Stomach (tissue), 19 donors: ENCODE measurements at places on chromosomes 1 and 21.

- DNase-seq = peak; percentile 47
Measured at GRCh38 chr1:243287652-243288051, 31.8 kb downstream of the SDCCAG8 start.

DNA sequence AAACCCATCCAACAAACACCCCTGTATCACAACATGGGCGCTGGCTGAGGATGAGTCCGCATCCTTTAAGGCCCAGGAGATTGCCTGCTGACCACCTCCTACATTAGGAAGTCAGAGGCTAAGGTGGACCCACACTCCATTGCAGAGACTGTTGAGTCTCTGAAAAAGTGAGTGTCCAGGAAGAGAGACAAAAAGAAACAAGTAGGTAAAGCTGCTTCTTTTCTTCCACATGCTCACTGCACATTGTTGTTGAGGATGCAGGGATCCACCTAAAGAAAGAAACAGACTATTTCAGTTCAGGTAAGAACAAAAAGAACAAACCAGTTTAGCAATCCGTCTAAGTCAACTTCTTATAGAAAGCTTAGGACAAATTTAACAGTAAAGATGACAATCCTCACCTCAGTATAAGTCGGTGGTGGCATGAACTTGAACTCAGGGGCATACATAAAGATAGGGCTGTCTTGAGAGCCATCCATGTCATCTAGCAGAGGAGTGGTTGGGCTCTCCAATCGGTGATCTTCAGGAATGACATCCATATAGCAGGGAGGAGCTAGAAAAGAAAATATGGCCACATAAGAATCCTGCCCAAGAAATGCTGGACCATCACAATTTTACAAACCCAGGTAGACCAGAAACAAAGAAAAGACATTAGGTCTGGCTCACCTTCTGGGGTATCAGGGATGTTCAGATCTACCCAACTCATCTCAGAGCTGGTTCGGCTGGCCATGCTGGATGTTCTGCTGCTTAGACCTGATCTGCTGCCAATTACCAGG, 2.6 kb downstream of the TXNIP start:
- peak; percentile 24 for DNase-seq

DNA sequence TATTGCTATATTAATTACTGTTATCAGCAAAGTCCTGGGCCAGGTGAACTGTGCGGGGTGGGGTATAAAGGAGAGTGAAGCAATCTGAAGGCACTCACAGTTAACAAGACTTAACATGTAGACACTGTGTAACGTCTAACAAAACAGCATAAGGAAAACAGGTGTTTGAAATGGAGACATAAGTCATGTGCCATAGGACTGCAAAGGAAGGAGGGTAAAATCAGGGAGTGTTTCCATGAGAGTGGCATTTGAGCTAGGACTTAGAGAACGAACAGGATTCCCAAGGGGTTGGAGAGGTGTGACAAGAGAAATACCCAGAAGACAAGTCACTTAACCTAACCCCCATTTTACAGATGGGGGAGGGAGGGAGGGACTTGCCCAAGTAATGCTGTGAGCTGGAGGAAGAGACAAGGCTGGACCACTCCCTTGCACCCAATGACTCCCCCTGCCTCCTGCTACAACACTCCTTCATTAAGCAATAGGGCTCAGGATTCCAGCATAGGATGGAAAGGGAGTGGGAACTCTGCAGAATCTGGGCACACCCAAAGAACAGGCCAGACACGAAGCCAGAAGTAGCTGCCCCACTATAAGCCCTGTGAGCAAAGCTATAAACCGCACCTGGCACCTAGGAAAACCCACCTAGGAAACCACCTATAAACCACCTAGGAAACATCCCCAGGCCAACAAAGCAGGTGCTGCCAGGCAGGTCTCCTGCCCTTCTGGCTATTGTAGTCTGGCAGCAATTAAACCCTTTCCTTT, 6.6 kb downstream of the PEF1 start:
- DNase-seq = no peak

- no peak for DNase-seq
Measured at GRCh38 chr1:209416716-209417115, 166.8 kb upstream of the CAMK1G start.

GRCh38 chr1:198187973-198188588, 31.3 kb downstream of the NEK7 start:
- DNase-seq = no peak

- DNase-seq = no peak
Measured at GRCh38 chr1:93827633-93828366, 51.2 kb downstream of the DNTTIP2 start.
